ENCODE measurements at places on chromosomes 4 and X.

DNA sequence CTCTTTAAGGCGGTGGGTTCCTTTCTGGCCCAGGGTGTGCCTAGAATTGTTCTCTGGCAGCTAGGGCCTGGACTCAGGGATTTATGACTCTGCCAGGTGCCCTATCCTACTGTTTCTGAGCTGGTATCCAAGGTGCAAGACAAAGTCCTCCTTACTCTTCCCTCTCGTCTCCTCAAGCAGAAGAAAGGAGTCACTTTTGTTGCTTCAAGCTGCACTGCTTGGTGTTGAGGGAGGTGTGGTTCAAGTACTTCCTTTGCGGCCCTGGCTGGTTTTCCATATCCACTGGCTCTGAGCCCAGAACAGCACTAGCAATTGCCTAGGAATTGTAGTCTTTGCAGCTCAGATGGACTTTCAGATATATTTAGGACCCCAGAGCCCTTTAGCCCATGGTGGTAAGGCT lies 39.3 kb downstream of the RTL3 start:
- peak; percentile 20 for DNase-seq

GRCh38 chrX:68411729-68412128 lies 21.6 kb downstream of the OPHN1 start:
- no peak for DNase-seq

GRCh38 chr4:95533254-95533653 lies 15.5 kb downstream of the UNC5C start:
- no peak for DNase-seq

DNA sequence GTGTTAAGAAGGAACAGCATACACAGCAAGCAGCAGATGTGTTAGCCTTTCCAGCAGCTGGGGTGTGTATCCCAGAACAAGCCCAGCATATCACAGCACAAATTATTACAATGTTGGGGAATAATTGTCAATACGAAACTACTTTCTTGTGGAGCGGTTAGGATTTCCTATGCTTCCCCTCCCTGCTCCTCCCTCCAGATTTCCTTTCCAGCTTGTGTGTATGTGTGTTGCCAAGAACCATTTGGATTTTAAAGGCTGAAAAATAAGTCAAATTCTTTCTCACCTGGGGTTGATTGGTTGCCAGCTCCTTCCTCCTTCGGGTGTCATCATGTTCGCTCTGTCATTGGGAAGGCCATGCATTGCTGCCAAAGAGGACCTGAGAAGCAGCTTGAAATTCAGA lies 178.2 kb upstream of the FRMPD4 start:
- DNase-seq, result no peak

DNA sequence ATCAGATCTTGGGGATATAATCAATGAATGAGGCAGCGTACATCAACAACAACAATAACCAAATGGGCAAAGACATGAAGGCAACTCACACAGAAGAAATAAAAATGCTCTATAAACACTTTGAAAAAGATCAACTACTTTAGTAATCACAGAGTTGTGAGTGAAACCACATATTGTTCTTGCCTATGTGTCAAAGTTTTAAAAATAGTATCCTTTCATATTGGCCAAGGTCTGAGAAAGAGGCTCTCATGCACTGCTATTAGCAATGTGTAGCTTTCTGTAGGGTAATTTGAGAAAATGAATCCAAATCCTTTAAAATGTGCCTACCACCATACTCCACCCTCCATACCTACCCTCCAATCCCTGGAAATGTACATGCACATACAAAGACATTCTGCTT lies 25.0 kb downstream of the COQ2 start:
- DNase-seq, result no peak

GRCh38 chrX:37871626-37872302 lies 24.4 kb upstream of the DYNLT3 start:
- peak; percentile 46 for DNase-seq

GRCh38 chr4:41072021-41072777 lies 142.1 kb downstream of the APBB2 start:
- no peak for DNase-seq

DNA sequence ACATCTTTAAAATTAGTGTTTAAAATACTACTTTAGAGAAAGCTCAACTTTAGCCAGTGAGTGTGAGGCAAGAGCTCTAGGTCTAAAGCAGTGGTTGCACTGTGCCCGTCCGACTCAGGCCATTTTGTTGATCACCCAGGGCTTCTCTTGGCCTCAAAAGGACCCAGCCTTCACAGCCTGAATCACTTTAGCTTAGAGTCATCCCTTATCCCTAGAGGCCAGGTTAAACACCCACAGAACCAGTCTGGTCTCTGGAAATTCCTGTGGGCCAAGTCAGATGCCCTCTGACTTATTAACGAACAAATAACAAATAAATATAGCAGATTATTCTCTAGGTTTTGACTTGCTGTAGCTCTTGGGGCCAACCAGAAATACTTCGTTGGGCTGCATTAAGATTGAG lies 102.3 kb downstream of the WWC2 start:
- no peak for DNase-seq

DNA sequence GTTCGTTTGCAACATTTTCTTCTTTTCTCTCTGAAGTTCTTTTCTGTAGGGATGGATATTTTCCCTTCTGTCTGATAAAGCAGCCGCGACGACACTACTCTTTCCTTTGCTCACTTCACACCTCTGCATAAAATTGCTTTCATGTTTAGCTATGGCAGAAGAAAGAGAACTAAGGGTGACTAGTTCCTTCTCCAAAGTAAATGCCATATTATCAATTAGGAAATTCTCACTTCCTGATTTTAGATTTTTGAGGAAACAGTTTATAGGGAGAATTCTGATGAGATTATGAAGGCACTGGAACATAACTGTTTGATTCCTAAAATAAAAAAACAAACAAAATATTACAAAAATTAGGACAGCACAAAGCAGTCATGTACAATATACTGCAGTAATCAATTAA lies 29.2 kb downstream of the FANCB start:
- DNase-seq, result no peak

- no peak for DNase-seq
Measured at GRCh38 chr4:28462766-28463700, 1602.4 kb downstream of the STIM2 start.

GRCh38 chrX:110477593-110478228 lies 119.1 kb downstream of the RTL9 start:
- DNase-seq, result no peak

- DNase-seq, result no peak
Measured at GRCh38 chr4:85557016-85557901, 82.3 kb downstream of the ARHGAP24 start.

GRCh38 chr4:128544272-128544671 lies 256.7 kb upstream of the PGRMC2 start:
- no peak for DNase-seq

Measured in endothelial cell of umbilical vein (primary cell).